ENCODE measurements at places on chromosomes 2 and 18.
A peak's percentile ranks its signal among the peaks of the same experiment; 100 is the strongest.

GRCh38 chr18:8188184-8188583 is 421.1 kb upstream of the RAB12 start:
- no peak for DNase-seq

DNA sequence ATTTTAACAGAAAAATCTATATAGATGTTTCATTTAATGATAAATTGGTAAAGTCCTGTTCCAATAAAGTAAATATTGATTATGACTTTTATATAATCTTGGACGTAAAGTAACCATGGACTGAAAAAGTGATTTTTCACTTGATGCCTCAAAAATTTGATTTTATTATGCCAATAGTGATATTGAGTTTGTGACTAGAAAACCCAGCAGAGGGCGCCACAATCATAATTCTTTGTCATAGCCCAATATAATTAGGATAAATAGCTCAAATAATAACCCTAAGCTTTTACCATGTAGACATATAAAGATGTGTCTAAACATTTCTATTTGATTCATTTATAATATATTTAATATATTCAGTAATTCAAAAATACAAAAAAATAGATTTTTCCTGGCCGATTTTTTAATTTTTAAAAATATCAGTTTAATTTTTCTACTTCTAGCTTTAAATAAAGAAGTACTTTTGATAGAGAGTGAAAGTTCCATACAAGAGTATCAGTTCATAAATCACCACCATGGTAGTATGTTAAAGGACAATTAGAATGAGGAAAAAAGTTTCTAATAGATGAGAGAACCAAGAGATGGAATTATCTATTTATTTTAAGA is 30.7 kb downstream of the CAMKMT start:
- peak; percentile 48 for DNase-seq

GRCh38 chr2:43425659-43426058 is 170.2 kb downstream of the THADA start:
- DNase-seq, result no peak

DNA sequence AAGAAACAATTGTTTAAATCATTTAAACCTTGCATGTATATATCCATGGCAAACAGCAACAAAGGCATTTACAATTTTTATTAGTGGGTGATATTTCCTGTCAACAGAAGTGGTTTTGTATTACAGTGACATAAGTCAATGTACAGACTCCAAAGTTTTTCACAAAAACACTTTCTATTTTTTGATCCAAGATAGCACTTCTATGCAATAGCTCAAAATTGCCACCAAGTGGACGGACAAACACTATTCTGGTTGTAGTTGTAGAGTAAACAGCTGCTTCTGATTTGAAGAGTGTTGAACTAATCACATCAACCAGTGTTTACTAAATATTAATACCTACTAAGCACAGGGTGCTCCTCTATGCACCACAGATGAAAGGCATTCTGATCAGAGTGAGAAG is 421.4 kb downstream of the NCKAP5 start:
- no peak for DNase-seq

- no peak for DNase-seq
Observed at GRCh38 chr2:169778446-169778845, 20.2 kb upstream of the SSB start.

DNA sequence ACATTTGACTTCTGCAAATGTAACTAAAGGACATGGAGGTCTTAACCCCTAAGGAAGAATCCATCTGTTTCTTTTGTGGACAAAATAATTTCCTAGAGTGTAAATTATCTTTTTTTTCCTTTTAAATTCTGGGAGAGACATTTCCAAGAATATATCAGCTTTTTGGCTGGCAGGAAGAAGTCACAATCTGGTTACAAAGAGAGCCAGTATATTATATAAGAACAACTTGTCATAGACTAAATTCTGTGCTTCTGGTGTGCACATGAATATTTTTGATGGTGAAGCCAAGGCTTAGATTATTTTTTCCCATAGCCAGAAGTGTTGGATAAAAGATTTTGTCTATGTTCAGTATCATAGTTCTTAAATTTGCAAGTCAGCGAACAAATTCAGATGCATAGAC is 500.6 kb downstream of the XIRP2 start:
- no peak for DNase-seq

DNA sequence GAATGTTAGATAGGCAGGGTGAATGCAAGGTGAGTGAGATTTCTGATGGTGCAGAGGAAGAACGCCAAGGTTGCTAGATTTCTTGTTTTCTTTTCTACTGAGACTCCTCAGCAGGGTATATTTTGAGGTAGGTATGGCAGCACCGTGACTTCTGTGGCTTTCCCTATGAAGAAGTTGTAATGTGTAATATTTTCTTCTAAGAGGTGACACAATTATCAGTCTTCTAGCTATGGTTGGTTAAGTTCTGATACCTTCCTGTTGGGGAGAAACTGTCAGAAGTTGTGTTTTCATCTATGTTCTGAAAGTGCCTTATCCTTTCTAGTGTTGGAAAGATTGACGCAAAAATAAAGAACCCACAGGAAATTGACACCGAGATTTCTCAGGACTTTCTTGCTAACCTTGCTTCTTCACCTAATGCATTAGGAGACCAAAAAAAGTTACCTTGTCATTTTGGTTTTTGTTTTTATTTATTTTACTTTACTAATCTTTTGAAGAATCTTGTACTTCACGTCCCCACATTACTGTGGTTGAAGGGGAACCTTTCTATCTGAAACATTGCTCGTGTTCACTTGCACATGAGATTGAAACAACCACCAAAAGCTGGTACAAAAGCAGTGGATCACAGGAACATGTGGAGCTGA is 11.9 kb downstream of the IL18R1 start:
- peak; percentile 44 for DNase-seq

DNA sequence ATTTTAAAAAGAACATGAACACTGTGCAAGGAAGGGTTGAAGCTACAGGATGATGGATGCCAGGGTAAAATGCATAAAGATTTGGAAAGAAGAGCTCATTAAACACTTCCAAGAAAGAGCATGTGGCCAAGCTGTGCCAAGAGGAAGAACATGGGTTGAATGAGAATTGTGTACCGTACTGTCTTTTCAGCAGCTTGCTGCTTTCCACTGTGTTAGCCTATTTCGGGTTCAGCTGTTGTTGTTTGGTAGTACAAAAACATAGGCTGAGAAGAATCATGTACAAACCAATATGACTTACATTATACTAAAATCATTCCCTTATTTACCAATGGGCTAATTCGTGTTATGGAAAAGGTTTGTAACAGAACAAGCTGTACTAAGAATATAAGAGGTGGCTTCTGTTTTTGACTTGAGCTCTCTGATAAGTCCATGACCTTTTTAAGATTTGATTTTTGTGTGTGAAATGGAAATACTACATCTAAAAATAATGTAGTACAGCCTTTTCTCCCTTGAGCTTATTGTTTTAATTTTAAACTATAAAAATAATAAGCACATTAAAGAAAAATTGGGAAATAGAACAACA is 188.3 kb upstream of the STON1 start:
- DNase-seq, result no peak

- no peak for DNase-seq
Observed at GRCh38 chr18:43661570-43661969, 384.3 kb upstream of the SYT4 start.

DNA sequence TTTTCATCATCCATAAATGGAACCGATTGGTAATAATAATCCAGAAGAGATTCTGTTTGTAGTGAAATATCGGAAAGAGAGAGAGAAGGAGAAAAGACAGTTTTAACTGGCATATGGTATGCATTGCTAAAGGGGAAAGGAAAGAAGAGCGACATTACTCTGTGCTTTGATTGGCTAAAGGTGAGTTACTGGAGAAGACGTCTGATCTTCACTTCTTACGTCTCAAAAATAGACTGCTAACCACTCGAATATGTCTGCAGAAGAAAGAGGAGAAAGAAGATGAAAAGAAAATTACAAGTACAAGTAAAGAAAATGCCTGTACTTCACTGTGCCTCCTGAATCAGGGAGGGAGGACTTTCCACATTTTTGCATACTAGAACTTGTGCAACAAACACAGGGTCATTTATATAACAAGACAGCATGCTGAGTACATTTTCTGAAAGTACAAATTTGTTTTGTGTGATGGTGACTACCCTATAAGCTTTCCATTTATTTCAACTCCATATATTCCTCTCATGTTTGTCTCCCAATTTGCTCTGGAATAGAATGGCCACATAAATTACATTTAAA is 787.2 kb downstream of the RNF144A start:
- no peak for DNase-seq

DNA sequence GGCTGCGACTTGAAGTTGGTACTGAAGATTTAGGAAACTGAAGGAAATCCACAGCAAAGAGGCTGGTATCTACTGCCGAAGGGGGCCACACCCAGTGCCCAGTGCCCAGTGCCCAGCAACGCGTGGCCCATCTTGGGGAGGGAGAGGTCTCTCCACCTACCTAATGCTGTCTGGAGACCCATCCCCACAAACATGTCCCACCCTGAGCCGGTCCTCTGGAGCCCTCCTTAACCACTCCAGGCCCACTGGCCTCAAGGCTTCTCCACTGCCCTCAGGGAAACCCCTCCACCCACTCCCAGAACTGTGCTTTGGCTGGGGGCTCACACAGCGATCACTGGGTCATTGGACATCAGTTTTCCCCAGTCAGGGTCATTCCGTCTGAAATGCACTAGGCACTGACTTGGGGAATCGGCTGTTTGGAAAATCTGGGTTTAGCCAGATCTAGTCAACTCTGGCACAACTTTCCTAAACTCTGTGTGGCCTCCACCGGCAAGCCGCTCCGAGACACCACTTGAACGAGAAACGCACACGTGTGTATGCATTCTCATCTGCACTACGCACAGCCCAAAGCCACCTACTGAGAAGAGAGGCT is 20.1 kb downstream of the GPR55 start:
- no peak for DNase-seq
